NCI-H446 (cell line): ENCODE measurements at places on chromosomes 16 and 17.

GRCh38 chr16:85392756-85393673 lies 220.1 kb upstream of the GSE1 start:
- no peak for DNase-seq

DNA sequence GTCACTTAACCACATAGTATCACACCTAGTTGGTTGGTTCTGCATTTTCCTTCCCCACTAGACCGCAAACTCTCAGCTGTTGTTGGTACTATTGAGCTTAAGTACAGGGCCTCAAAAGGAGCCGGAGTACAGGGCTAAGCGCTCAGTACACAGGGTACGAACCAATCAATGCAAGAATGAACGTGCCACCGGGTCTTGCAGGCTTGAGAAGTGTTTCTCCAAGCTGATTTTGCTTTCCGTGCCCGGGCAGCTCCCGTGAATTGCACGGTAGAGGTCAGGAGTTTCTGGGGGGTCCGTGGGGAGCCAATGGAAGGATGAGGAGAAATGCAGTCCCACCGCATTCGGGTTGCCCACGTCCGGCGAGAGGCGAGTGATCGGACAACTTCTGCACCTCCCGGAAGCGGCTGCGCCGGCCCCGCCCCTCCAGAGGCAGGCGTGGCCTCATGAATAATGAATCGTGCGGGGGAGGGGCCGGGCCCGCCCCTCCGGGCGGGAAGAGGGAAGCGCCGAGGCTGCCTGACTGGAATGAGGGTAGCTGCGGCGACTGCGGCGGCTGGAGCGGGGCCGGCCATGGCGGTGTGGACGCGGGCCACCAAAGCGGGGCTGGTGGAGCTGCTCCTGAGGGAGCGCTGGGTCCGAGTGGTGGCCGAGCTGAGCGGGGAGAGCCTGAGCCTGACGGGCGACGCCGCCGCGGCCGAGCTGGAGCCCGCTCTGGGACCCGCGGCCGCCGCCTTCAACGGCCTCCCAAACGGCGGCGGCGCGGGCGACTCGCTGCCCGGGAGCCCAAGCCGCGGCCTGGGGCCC lies at the start of gene SNTB2:
Gene SNTB2, plus strand, starts transcription at position 523 of the 804 bp plus-strand sequence. Its CDS starts 3 bp downstream, at position 526.
- peak; percentile 53 for DNase-seq

GRCh38 chr17:30292286-30292858 lies 628 bp upstream of the BLMH start:
- no peak for DNase-seq

GRCh38 chr17:8153957-8154607 lies 1.9 kb upstream of the PER1 start:
- peak; percentile 97 for DNase-seq

- peak; percentile 6 for DNase-seq
These were observed 114.8 kb upstream of the NOL11 start for GRCh38 chr17:67602974-67603373.

DNA sequence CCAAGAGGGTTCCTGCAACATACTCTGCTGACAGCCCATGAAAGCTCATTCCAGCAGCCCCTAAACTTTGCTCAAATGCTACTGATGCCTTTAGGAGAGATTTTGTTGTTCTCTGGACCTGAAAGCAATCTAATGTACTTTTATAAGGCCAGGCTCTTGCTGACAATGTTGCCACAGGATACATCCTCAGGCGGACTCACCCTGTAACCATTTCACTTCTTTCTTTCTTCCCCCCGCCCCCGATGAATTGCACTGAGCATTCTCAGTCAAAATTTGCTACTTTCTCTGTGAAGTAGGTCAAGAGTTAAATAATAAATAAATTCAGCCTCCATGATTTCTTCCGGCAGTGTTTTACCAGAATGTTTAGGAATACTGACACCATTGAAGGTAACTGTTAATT lies 1.5 kb downstream of the GAS7 start:
- no peak for DNase-seq

DNA sequence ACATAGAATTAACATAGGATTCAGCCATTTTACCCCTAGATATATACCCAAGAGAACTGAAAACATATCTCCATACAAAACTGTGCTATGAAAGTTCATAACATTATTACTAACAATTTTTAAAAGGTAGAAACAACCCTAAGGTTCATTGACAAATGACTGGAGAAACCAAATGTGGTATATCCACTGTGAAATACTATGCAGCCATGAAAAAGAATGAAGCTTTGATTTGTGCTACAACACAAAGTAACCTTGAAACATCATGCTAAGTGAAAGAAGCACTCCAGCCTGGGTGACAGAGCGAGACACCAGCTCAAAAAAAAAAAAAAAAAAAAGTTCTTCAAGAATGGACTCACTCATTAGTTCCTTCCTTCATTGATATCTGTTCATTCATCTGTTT lies 580 bp downstream of the CD300LD start:
- DNase-seq = no peak

- DNase-seq = peak; percentile 25
These were observed 923 bp downstream of the TLCD3B start for GRCh38 chr16:30030011-30030685.

DNA sequence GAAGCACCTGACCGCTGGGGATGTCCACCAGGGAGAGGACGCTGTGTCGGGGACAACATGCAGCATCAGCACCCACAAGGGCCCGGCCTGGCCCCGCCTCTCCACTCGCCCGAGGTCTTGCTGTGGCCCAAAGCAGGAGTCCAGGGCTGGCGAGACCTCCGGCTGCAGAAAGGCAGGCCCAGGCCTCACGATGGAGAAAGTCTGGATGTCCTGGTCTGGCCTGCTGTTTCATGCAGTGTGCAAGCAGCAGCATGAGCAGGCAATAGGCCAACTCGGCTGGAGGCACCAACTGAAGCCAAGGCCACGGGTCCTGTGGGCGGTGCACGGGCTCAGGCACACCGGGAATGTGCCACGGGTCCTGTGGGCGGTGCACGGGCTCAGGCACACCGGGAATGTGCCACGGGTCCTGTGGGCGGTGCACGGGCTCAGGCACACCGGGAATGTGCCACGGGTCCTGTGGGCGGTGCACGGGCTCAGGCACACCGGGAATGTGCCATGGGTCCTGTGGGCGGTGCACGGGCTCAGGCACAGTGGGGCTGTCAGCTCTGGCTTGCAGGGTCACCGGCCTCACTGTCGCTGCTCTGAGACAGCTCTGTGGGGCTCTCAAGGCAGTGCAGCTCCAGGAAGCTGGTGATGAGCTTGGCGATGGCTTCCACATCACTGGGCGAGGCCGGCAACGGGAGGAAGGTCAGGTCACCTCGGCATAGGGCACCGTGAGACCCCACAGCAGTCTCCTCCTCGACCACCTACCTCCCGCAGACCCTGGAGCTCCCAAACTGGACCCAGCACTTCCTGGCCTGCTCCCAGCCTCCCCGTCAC lies 6.9 kb downstream of the CYBC1 start:
- DNase-seq = no peak

DNA sequence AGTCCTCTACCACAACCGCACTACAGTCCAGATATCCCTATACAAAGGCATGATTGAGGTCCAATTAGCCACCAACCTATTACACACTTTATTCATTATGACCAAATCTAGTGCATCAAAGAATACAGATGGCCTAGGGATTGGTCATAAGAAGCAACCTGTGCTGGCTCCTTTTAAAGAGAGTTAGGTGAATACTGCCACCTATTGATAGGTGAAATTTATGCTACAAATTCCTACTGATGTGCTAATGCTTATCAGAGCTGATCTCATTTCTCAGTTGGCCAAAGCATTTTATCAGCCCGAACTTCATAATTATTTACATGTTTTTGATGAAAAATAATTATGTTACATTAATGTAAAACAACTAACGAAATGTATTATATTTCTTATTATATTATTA lies 166.3 kb downstream of the ANKFN1 start:
- no peak for DNase-seq

GRCh38 chr17:50615828-50616227 lies 18.9 kb upstream of the ABCC3 start:
- no peak for DNase-seq

- DNase-seq = no peak
These were observed 319.0 kb upstream of the C16orf82 start for GRCh38 chr16:26747760-26748159.

DNA sequence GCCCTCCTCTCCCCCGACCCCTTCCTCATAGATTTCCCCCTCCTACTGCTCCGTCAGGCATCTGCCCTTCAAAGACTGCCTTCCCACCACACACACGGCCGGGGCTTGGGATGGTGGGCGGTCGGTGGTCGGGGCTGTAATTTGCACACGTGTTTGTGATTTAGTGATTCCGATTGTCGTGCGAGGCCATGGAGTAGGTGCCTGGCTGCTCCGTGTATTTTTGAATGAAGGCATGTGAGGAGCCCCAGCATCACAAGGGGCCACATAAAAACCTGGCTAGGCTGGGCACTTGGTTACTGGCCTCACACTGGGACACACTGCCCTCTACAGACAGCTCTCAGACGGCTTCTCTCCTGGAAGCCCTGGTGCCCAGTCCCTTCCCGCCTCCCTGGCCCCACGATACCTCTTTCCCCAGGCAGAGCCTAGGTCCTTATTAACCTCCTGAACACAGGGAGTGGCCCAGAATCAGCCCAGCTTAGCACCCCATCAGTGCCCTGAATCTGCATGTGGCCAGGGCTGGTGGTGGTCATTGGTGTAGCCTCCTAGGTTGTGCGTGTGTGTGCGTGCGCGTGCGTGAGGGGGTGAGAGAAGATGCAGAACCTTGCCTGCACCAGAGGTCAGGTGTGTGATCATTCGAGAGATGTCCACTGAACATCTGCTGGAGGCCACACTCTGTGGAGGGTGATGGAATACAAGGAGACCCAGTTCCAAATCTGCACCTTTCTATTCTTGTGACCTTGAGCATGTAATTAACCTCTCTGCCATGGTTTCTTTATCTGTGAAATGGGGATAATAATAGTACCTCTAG lies 1.3 kb upstream of the SOCS1 start:
- peak; percentile 70 for DNase-seq

- no peak for DNase-seq
These were observed 14.6 kb downstream of the SRCIN1 start for GRCh38 chr17:38590988-38591758.

- no peak for DNase-seq
These were observed 1.7 kb downstream of the ADGRG5 start for GRCh38 chr16:57544124-57544653.

- no peak for DNase-seq
These were observed 22.3 kb downstream of the MYH11 start for GRCh38 chr16:15834502-15834901.
